Astrocyte (in vitro differentiated cells and primary cell): ENCODE measurements at places on chromosomes 6 and 20. TPM values are rescaled to one million over a fixed set of nuclear protein-coding genes. Genes with fewer than 3 reads are reported as not detected.

Gene CLIC5
- total RNA-seq = 0.14 and 0.32 TPM in 2 replicates

Gene ULBP2
- total RNA-seq = 7.3 and 7.5 TPM in 2 replicates

Gene EDN3
- total RNA-seq = not detected in 2 replicates

Gene FAXC
- 7.4 and 9.9 TPM in 2 replicates for total RNA-seq

Gene PKHD1
- 0.16 and 0.17 TPM in 2 replicates for total RNA-seq

Gene STX11
- 1.9 and 2.0 TPM in 2 replicates for total RNA-seq

Gene RHAG
- not detected in 2 replicates for total RNA-seq

Gene HCK
- total RNA-seq = 0.34 and 0.53 TPM in 2 replicates

Gene ENPP3
- total RNA-seq = 0.19 TPM in 1 of 2 replicates, not detected in the other

Gene PDE10A
- total RNA-seq = 5.4 and 7.4 TPM in 2 replicates

Gene GATA5
- not detected in 2 replicates for total RNA-seq

Gene TFAP2A
- 2.1 and 6.6 TPM in 2 replicates for total RNA-seq

Gene CRISP2
- total RNA-seq = not detected in 2 replicates

Gene EYS
- 0.07 and 0.16 TPM in 2 replicates for total RNA-seq

Gene SSTR4
- total RNA-seq = not detected in 2 replicates

Gene BPIFB1
- total RNA-seq = not detected in 2 replicates

DNA sequence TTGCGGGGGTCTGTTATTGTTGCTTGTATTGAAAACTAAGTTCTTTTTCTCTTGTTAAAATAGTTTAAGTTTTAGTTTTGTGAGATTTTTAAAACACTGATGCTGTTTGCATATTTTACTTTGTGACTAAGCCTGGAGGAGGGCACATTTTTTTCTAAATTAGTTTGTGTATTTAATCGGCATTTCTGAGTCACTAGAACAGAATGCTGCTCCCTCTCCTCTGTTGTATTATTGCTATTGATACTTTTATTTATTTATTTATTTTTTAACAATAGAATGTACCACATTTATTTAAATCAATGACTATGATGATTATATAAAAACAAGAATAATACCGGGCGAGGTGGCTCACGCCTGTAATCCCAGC is 5.1 kb upstream of the FAM50B start:
- peak; percentile 78 for DNase-seq

GRCh38 chr20:33119725-33120720 is 40.6 kb downstream of the BPIFB4 start:
- DNase-seq = no peak

- no peak for DNase-seq
Observed at GRCh38 chr20:61997372-61997771, 68.3 kb downstream of the TAF4 start.

GRCh38 chr20:12394786-12395185 is 477.1 kb downstream of the BTBD3 start:
- no peak for DNase-seq

GRCh38 chr6:141123497-141123896 is 1009.2 kb upstream of the GJE1 start:
- DNase-seq = no peak

DNA sequence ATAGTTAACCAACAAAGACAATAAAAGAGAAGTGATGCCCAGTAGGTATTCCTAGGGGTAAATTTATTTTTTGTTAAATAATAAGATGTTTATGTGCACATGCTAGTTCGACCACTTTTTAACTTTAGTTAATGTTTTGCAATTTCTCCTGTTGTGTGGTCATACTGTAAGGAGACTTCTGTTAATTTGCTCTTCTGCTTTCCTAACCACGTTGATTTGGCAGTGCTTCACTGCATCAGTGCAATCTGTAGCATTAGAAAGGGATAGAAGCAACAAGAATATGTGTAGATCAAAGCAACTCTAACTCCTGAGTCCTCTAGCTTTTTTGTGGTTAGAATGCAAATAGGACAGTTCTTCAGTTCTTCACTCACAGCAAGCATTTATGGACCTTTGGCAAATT is 13.9 kb downstream of the MYB start:
- no peak for DNase-seq

GRCh38 chr6:158772172-158772571 is 47.0 kb downstream of the EZR start:
- DNase-seq = no peak

GRCh38 chr6:53251033-53251672 is 97.6 kb downstream of the ELOVL5 start:
- DNase-seq = peak; percentile 16

GRCh38 chr6:91098006-91098405 is 511.1 kb upstream of the MAP3K7 start:
- DNase-seq = no peak

- no peak for DNase-seq
Observed at GRCh38 chr6:28693033-28693750, 167.5 kb downstream of the GPX5 start.

GRCh38 chr6:41040940-41041536 is 1.2 kb upstream of the TSPO2 start:
- DNase-seq = no peak

- peak; percentile 12 for DNase-seq
Observed at GRCh38 chr6:145875496-145876211, 61.1 kb upstream of the FBXO30 start.

GRCh38 chr6:52389626-52390360 is 27.8 kb downstream of the PAQR8 start:
- DNase-seq = peak; percentile 60

GRCh38 chr6:38510205-38510604 is 129.5 kb downstream of the BTBD9 start:
- peak; percentile 52 for DNase-seq

- no peak for DNase-seq
Observed at GRCh38 chr20:23000232-23000947, 34.7 kb upstream of the SSTR4 start.

DNA sequence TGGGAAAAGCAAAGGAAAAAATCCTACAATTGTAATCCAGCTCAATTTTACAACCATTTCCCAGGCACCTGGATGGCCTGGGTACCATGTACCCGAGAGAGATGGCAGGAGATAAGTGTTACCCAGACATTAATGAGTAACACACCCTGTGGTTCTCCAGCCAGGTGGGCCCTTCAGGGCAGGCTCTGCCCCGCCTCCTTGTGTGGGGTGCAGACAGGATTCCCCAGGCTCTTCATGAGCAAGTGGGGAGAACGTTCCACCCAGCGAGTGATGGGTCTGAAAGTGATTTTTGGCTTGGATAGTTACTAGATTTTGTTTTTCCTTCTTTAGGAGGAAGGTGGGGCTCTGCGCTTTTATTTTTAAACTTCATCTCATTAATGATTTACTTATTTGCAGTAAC is 243.9 kb downstream of the TAF4 start:
- DNase-seq = no peak

DNA sequence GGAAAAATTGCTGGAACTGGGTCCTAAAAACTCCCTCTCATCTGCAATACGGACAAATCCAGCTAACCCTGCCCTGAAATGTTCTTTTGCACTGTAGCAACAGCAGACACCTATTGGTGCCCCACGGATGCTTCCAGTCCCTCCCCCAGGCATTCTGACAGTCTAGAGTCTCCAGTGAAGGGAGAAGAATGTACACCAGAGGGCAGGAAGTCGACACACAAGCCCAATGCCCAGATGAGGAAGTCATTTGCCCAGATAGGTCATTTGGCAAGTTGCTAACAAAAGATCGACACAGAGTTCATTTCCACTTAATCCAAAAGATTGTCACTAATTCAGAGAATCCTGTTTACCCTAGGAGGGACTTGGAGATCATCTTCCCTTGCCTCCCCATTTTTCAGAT is 293.0 kb upstream of the PRDM1 start:
- DNase-seq = no peak

GRCh38 chr6:143478479-143479062 is 28.0 kb downstream of the PEX3 start:
- no peak for DNase-seq

GRCh38 chr6:138239774-138240173 is 21.5 kb upstream of the PBOV1 start:
- DNase-seq = no peak

DNA sequence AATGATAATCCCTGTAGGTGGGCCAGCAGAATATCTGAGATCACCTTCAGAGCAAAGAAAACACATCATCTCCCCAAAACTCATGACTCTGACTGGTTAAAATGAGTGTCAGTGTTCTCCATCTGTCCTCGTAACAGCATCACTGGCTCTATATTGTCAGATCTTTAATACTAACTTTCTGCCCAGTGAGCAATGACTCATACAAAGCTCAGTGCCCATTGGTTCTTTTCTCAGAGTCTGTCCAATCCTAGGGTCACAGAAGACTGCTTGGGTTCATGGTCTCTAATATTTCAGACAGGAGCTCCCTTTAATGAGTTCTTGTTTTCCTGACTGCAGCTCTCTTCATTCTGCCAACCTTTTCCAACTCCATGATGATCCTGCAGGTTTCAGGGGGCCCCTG is 36.4 kb downstream of the HLA-DPB1 start:
- DNase-seq = peak; percentile 37

GRCh38 chr20:58481481-58482021 is 33.6 kb downstream of the APCDD1L start:
- no peak for DNase-seq

DNA sequence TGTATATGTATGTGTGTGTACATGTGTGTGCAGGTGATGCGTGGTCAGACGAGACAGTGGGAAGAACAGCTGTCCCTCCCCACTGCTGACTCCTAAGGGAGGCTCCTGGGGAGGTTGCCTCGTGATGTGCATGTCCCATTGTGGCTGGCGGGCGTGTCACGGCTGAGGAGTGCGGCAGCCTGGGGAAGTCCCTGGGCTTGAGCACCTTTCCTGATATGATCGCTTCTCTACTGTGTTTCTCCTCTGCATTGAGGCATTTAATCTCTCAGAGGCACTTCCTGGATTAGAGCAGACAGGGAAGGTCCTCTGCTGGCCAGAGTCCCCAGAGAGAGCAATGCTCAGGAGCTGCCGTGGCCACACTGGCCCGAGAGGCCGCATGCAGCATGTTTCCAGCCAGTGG is 11.4 kb downstream of the NPBWR2 start:
- DNase-seq = no peak

GRCh38 chr20:37922016-37922415 is 19.1 kb downstream of the VSTM2L start:
- DNase-seq = no peak
